ENCODE measurements at places on chromosomes 16 and 17. TPM values are rescaled to one million over a fixed set of nuclear protein-coding genes. Genes with fewer than 3 reads are reported as not detected.
A peak's percentile ranks its signal among the peaks of the same experiment; 100 is the strongest.

The TSNAXIP1 gene
- 2.3 TPM for total RNA-seq

The TMEM100 gene
- 7.5 TPM for total RNA-seq

The MEOX1 gene
- 0.07 TPM for total RNA-seq

The C17orf100 gene
- 2.0 TPM for total RNA-seq

The ZNF423 gene
- total RNA-seq = 4.7 TPM

The KRTAP9-2 gene
- total RNA-seq = not detected

The NR1D1 gene
- total RNA-seq = 6.6 TPM

The MSLN gene
- not detected for total RNA-seq

GRCh38 chr16:13136901-13137300 lies 235.5 kb downstream of the SHISA9 start:
- no peak overlapping the region for H3K4me3 ChIP-seq
- H3K4me1 ChIP-seq = no peaks in the 10 kb centered on the region
- H3K27me3 ChIP-seq = no peaks in the 10 kb centered on the region
- no peaks in the 10 kb centered on the region for H3K36me3 ChIP-seq
- no peak overlapping the region for H3K27ac ChIP-seq

DNA sequence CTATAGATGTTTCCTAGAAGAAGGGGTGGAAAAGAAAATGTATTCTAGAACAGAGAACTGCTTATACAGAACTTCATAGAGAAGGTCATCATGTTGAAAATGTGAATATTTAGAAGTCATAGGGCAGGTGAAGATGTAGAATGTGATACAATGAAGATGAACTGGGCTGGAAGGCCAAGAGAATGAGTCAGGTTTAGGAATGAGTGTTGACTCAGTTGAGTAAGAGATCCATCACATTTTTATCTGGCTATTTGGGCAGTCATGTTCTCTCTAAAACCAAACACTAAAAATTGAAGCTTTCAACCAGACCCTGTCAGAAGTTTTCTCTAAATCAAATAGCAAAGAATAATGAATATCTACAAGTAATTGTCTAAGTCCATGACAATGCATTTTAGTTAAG lies 660.5 kb downstream of the KCNJ2 start:
- no peaks in the 10 kb centered on the region for H3K27me3 ChIP-seq
- no peak overlapping the region for H3K27ac ChIP-seq
- no peak for DNase-seq
- peaks cover 4% of the 10 kb centered on the region for H3K4me1 ChIP-seq
- H3K4me3 ChIP-seq = no peak overlapping the region
- no peaks in the 10 kb centered on the region for H3K36me3 ChIP-seq

- H3K27ac ChIP-seq = peak overlapping the region; percentile 22
- no peak for DNase-seq
- peaks cover 2% of the 10 kb centered on the region for H3K4me1 ChIP-seq
- H3K36me3 ChIP-seq = peaks cover 28% of the 10 kb centered on the region
- no peaks in the 10 kb centered on the region for H3K27me3 ChIP-seq
Observed at GRCh38 chr16:89906140-89907025, 12.3 kb upstream of the MC1R start.

- H3K36me3 ChIP-seq = no peaks in the 10 kb centered on the region
- no peaks in the 10 kb centered on the region for H3K4me1 ChIP-seq
- H3K4me3 ChIP-seq = no peak overlapping the region
Observed at GRCh38 chr17:48231995-48232959, 124.7 kb downstream of the SNX11 start.

DNA sequence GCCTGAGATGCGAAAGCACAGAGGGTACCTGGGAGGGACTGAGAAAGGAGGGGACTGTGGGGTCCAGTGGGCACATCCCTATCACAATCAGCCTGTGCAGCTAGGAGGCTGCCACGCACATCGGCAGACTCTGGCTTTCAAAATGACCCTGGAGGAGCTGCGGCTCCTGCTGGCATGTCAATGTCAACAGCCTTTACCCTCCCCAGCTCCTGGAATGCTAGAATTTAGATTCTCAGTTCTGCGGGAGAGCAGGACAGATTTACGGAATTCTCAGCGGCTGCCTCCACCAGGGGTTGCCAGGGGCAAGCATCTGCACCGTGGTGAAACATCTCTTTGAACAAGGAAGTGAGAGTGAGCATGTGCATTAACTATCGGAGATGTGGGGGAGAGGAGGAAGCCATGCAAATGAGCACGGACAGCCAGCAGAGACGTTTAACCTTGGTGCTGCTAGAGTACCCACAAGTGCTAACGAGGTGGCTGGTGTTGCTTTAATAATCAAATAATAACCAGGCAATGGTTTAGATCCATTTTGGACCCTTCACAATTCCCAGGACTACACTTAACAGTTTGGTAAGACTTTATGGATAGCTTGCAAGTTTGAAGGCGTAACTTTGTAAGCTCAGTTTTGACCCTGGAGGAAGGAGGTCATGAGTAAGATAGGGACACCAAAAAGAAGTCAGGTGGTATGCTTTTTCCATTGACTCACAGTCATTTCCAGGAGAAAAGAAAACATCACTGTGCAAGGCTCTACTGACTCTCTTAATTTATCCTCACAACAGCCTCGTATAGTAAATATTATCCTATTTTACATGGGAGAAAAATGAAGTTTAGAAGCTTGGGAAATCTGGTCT lies 54.1 kb downstream of the XYLT1 start:
- DNase-seq = no peak
- H3K36me3 ChIP-seq = no peaks in the 10 kb centered on the region
- H3K4me1 ChIP-seq = peaks cover 40% of the 10 kb centered on the region
- H3K27me3 ChIP-seq = no peaks in the 10 kb centered on the region
- peak overlapping the region; percentile 54 for H3K4me3 ChIP-seq

DNA sequence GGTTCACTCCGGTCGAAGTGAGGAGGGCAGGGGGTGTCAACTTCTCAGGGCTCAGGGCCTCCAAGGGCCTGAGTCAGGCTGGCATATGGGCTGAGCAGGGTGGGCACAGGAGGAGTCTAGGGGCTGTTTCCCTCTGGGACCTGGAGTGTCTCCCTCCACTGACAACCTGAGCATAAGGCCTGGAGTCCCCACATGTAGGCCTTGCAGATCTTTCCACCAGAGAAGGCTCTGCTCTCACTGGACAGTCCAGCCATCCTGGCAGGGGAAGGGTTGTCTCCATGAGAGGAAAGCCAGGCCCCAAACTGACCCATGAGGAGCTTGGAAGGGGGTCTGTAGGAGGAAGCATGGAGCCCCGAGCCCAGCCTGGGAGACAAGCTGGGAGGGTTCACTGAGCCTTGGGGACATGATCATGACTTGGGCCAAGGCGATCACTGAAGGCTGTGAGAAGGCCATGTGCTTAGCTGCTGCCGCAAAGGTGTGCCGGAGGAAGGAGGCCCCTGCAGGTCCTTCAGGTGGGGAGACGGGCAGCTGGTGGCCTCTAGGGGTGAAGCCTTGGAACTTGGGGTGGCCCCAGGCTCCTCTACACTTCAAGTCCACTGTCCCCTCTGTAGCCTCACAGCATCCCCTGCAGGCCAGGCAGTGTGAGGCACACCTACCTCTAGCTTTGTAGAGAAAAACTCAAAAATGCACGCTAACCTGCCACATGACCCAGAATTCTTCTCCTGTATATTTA lies 9.9 kb downstream of the CMTM2 start:
- H3K27ac ChIP-seq = no peak overlapping the region
- H3K36me3 ChIP-seq = no peaks in the 10 kb centered on the region
- DNase-seq = no peak
- no peak overlapping the region for H3K4me3 ChIP-seq
- H3K27me3 ChIP-seq = no peaks in the 10 kb centered on the region

- peaks cover 64% of the 10 kb centered on the region for H3K4me1 ChIP-seq
- no peak for DNase-seq
- peak overlapping the region; percentile 80 for H3K4me3 ChIP-seq
- H3K36me3 ChIP-seq = peaks cover 24% of the 10 kb centered on the region
Observed at GRCh38 chr17:39196808-39197291, 619 bp downstream of the CACNB1 start.

GRCh38 chr16:88379694-88380040 lies 3.1 kb upstream of the ZNF469 start:
- H3K27me3 ChIP-seq = no peaks in the 10 kb centered on the region
- peaks cover 23% of the 10 kb centered on the region for H3K4me1 ChIP-seq
- peak; percentile 72 for DNase-seq

DNA sequence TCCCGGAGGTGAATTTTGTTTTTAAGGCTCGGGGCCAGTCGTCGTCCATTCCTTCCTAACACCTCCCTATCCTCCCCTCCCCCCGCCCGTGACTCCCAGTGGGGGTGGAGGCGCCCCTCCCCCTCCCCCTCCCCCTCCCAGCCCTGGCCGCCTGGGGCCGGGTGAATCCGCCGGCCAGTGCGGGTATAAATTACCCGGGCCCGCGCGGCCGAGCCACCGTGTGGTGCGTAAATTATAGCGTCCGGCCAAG lies 2.0 kb upstream of the GSE1 start:
- H3K27ac ChIP-seq = peak overlapping the region; percentile 68
- peak overlapping the region; percentile 49 for H3K4me3 ChIP-seq
- DNase-seq = no peak
- no peaks in the 10 kb centered on the region for H3K36me3 ChIP-seq
- no peaks in the 10 kb centered on the region for H3K27me3 ChIP-seq

- no peak for DNase-seq
- no peak overlapping the region for H3K4me3 ChIP-seq
- peaks cover 17% of the 10 kb centered on the region for H3K27me3 ChIP-seq
Observed at GRCh38 chr16:66970775-66971720, 10.0 kb downstream of the CES3 start.

All from chondrocyte (in vitro differentiated cells).